ENCODE measurements at places on chromosomes 5 and 9. TPM values are rescaled to one million over a fixed set of nuclear protein-coding genes. Genes with fewer than 3 reads are reported as not detected.

DNA sequence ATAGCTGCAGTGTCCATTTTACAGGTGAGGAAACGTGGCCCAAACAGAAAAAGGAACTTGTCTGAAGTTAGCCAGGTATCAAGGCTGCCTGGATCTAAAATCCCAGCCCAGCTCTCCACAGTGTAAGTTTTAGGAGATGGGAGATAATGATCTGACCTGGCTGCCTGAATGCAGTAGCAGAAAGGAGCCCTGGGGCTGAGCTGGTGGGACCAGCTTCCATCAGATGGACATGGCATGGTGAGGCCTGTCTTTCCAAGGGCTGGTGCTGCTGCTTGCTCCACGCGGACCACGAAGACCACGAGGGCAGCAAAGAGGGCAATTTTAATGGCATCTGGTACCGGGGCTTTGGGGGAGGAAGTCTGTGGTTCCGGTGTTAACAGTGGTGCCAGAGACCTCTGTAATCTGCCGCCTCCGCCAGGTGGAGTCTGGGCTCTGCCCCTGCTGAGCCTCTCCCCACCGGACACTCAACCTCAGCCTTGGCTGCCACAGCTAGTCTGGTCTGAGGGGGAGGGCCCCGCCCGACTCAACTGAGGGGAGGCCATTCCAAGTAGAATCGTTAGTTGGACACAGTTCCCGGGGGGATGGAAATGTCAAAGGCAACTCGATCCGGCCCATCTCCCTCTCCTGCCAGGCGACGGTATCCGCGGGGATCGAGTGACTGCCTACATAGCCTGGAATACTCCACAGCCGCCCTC is 650 bp downstream of the MYORG start:
- peaks cover 15% of the 10 kb centered on the region for H3K4me1 ChIP-seq
- no peaks in the 10 kb centered on the region for H3K27me3 ChIP-seq
- H3K27ac ChIP-seq, result no peak overlapping the region
- H3K36me3 ChIP-seq, result no peaks in the 10 kb centered on the region

- H3K4me1 ChIP-seq, result no peaks in the 10 kb centered on the region
- DNase-seq, result no peak
- no peaks in the 10 kb centered on the region for H3K27me3 ChIP-seq
- no peak overlapping the region for H3K4me3 ChIP-seq
- no peak overlapping the region for H3K27ac ChIP-seq
Observed at GRCh38 chr5:119166026-119166425, 95.1 kb downstream of the DMXL1 start.

DNA sequence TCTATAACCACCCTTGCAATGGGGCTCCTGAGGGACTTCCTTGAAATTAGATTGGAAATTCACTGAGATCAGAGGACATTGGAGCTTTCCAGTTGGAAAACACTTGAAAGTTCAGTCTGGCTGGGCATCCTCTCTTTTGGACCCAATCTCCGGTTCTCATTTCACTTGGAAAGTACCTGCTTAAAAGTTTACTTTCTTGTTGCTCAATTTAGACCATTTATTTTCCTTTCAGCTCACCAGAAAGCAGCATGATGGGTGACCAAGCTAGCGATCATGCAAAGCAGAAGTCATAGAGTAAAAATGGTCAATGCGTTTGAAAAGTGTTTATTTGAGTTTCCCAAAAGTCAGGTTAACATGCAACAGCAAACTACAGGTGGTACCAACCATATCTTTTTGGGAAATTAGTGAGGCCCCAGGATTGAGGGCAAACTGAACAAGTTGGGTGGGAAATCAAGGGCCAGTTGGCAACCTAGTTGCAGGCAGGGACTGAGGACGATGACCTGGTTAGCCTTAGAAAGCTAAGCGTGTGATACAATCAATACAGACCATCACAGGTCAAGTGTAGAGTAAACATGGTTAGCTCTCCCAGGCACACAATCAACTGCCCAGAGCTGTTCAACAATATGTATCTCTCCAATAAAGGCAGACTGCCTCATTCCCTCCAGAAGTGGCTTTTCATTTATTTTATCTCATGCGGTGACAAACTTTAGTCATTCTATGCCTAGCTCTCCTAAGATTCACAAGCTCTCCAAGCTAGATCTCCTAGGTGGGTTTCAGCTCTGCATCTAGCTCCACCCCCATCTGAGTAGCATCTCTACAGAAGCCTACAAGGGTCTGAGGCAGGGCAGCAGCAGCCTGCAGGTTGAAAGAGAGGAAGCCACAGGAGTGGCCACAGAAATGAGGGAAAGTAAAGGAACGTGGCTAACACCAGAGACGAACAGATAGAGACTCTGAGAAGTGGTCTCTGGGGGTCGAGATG is 136.9 kb downstream of the UGCG start:
- H3K4me1 ChIP-seq, result peaks cover 39% of the 10 kb centered on the region
- H3K4me3 ChIP-seq, result no peak overlapping the region
- no peaks in the 10 kb centered on the region for H3K36me3 ChIP-seq

GRCh38 chr9:133930046-133930681 is 62.0 kb downstream of the VAV2 start:
- H3K36me3 ChIP-seq, result peaks cover 12% of the 10 kb centered on the region
- peaks cover 10% of the 10 kb centered on the region for H3K4me1 ChIP-seq
- H3K27ac ChIP-seq, result no peak overlapping the region
- no peak overlapping the region for H3K4me3 ChIP-seq
- no peak for DNase-seq

- no peak overlapping the region for H3K4me3 ChIP-seq
- H3K36me3 ChIP-seq, result no peaks in the 10 kb centered on the region
- no peaks in the 10 kb centered on the region for H3K27me3 ChIP-seq
- no peak for DNase-seq
- peaks cover 56% of the 10 kb centered on the region for H3K4me1 ChIP-seq
Observed at GRCh38 chr9:98974554-98974953, 30.8 kb downstream of the COL15A1 start.

DNA sequence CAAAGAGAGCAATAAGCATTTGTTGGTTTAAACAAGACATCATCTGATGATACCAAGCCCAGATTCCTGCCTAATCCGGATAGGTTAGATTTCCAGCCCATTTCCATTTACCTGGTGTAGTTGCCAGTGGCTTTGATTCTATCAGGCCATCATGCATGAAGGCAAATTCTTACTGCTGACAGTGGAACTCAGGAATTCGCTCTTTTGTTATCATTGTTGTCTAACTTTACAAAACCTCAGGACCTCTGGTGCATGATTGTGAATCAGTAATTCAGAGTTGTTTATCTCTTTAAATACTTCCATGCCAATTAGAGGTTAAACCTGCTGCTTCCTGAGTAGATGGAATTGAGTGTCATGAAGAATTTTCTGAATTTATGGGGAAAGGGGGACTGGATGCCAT is 76.5 kb downstream of the C9orf152 start:
- H3K27ac ChIP-seq, result peak overlapping the region; percentile 13
- 0 out of 2 replicates have a peak, but pooled peaks cover 4% of the 10 kb centered on the region for H3K36me3 ChIP-seq
- H3K4me1 ChIP-seq, result peaks cover 43% of the 10 kb centered on the region
- H3K27me3 ChIP-seq, result no peaks in the 10 kb centered on the region
- no peak for DNase-seq

GRCh38 chr5:72472666-72473422 is 34.4 kb downstream of the ZNF366 start:
- H3K4me1 ChIP-seq, result peaks cover 26% of the 10 kb centered on the region
- H3K27me3 ChIP-seq, result no peaks in the 10 kb centered on the region
- no peak overlapping the region for H3K27ac ChIP-seq
- H3K36me3 ChIP-seq, result no peaks in the 10 kb centered on the region

DNA sequence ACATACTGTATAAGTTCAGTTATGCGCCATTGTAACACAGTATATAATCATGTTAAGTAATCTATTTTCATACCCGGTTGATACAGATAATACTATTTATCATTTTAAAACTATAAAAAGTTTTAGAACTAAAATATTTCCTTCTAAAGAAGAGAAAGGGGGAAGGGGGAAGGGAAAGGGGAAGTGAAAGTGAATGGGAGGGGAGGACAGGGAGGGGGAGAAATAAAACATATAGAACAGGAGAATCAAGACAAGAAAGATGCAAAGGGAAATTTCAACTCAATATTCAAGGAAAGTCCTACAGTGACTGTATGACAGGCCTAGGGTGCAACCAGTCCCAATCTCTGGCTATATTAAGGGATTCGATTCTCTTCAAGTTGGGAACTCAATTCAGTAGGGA is 1278.8 kb downstream of the MAT2B start:
- H3K27ac ChIP-seq, result no peak overlapping the region
- H3K36me3 ChIP-seq, result no peaks in the 10 kb centered on the region
- no peaks in the 10 kb centered on the region for H3K4me1 ChIP-seq
- DNase-seq, result no peak
- H3K27me3 ChIP-seq, result no peaks in the 10 kb centered on the region

DNA sequence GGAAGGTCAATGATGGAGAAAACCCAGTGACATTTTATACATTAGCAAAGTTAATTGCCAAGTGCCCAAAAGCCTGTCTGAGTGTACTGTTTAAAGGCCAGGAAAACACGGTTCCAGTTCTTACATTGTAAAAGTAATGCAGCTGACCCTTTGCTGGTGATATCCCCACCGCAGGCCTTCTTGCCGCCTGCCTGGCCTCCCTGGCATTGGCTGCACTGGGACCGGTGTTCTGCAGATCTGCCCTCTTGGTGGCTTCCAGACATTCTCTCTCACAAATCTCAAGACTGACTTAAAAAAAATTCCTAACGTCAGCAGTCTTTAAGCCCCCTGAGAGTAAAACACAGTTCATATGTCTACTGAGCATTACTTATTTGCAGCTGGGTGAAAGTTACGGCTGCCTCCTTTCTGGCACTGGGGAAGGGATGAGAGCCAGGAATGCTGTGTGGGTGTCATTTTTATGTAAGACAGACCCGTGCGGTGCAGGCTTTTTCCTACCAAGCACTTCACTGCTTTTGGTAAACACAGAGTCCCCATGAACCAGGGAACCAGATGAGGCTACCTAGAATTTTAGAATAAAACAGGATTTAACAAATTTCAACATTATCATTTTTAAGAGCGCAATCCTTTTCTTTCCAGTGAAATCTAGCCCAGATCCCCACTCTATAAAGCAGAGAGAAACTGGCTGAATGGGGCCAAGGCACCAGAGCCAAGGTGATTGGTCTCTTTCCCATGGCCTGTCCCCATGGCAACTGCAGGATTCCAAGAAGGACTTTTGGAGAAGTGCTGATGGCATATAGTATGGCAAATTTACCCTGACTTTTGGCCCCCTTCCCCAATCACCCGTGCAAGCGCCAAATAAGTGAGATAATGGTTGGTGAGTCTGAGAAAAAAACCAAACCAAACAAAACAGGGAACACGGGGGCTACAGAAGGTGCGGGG is 80.8 kb downstream of the LMNB1 start:
- H3K4me1 ChIP-seq, result peaks cover 2% of the 10 kb centered on the region
- no peak for DNase-seq
- H3K36me3 ChIP-seq, result peaks cover 5% of the 10 kb centered on the region
- no peak overlapping the region for H3K27ac ChIP-seq
- no peaks in the 10 kb centered on the region for H3K27me3 ChIP-seq
- H3K4me3 ChIP-seq, result no peak overlapping the region

GRCh38 chr5:14386884-14387624 is 194.5 kb upstream of the OTULINL start:
- no peak overlapping the region for H3K4me3 ChIP-seq
- no peaks in the 10 kb centered on the region for H3K4me1 ChIP-seq
- peaks cover 24% of the 10 kb centered on the region for H3K36me3 ChIP-seq
- no peak for DNase-seq

- no peak overlapping the region for H3K4me3 ChIP-seq
- peak overlapping the region; percentile 20 for H3K27ac ChIP-seq
- peak; percentile 44 for DNase-seq
- no peaks in the 10 kb centered on the region for H3K36me3 ChIP-seq
- peaks cover 9% of the 10 kb centered on the region for H3K4me1 ChIP-seq
Observed at GRCh38 chr5:1161108-1161832, 40.1 kb upstream of the SLC6A19 start.

GRCh38 chr9:126297661-126298060 is 29.0 kb upstream of the MVB12B start:
- no peaks in the 10 kb centered on the region for H3K36me3 ChIP-seq
- H3K27ac ChIP-seq, result peak overlapping the region; percentile 56
- DNase-seq, result peak; percentile 44

DNA sequence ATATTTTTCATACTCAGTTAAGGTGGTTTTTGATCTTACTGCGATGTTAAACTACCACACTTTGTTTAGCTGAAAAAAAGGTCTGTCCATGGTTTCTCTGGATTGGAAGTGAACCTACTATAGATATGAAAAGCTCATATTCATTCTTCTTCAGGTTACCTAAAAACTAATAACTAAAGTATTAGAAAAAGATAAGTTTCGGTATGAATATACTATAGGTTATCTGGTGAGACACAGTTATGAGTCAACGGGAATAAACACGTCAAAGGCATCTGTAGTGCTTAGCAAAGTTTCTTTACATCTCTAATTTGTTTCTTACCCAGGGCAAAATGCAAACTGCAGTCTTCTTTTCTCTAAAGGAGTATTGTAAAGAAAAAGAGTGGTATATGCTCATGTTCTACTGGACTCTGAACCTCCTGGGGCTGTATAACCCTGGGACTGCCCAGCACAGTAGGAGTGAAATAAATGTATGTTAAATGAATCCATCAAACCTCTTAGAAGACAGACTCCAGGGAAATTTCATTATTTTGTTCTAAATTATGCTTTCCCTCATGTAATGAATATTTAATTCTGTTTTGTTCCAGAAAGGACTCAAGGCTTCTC is 521.9 kb downstream of the PDE4D start:
- no peak for DNase-seq
- H3K36me3 ChIP-seq, result no peaks in the 10 kb centered on the region
- H3K27me3 ChIP-seq, result no peaks in the 10 kb centered on the region
- H3K4me1 ChIP-seq, result no peaks in the 10 kb centered on the region
- H3K27ac ChIP-seq, result no peak overlapping the region
- no peak overlapping the region for H3K4me3 ChIP-seq

DNA sequence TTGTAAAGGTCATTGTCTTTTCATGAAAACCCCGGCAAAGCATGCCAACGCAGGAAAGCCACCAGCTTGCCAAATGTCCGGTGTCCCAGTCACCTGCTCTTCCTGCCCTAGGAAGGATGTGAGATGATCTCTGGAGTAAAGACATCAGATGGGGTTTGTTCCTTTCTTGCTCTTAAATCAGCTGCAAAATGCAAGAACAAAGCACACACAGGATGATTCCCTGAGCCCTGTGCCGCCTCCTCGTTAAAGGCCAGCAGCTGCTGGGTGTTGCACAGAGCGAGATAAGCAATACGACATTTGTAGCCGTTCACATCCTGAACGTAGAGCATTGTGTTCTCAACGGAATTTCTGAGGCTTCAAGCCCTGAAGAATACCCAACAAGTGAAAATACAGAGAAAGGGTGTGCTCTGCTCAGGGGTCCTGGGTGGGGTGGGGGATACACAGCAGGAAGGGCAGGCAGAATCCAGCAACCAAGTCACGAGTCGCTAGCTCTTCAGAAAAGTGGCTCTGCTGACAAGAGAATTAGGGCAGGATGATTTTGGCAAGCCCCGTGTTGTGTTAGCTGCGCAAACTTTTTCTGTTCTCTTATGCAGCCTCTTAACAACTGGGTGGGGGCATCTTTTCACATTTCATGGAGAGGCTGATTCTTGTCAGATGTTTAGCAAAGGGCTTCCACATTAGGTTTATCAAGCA is 229.2 kb upstream of the MAP3K1 start:
- no peaks in the 10 kb centered on the region for H3K27me3 ChIP-seq
- no peak overlapping the region for H3K27ac ChIP-seq
- no peaks in the 10 kb centered on the region for H3K36me3 ChIP-seq
- no peak for DNase-seq

- DNase-seq, result no peak
- no peaks in the 10 kb centered on the region for H3K27me3 ChIP-seq
- H3K36me3 ChIP-seq, result no peaks in the 10 kb centered on the region
- H3K4me1 ChIP-seq, result no peaks in the 10 kb centered on the region
Observed at GRCh38 chr5:35341189-35341588, 110.9 kb upstream of the PRLR start.

The AMBP gene
- total RNA-seq, result 0.55 TPM

The MAP1B gene
- 19.0 TPM for total RNA-seq

The IFNA13 gene
- not detected for total RNA-seq

The PCDHA10 gene
- total RNA-seq, result 0.05 TPM

The ANKRD33B gene
- 3.5 TPM for total RNA-seq

The CDC20B gene
- 0.02 TPM for total RNA-seq

Measured in SJCRH30 (cell line).